ENCODE measurements at places on chromosomes 1 and 21.

GRCh38 chr1:26981146-26981846 lies 12.2 kb upstream of the TRNP1 start:
- no peak for DNase-seq

DNA sequence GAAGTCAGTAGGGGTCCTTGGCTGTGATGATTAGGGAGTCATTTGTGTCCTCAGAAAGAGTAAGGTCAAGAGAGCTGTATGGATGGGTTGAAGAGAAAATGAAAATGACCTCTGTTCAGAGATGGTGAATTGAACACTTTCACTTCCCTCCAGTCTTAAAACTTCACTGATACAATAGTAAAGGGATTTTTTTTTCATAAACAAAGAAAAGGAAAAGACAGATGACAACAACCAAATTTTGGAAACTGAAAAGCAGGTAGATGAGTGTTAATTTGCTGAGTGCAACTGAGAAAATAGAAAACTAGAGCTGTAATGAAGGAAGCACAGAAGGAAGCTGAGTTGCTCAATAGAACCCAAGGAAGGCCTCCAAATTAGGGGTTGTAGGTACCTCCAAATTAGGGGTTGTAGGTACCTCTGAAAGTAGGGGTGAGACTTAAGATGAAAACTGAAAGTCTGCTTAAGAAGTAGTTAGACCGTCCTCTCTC lies 14.8 kb upstream of the S1PR1 start:
- DNase-seq = no peak

GRCh38 chr1:58155418-58156123 lies 391.0 kb downstream of the OMA1 start:
- DNase-seq = no peak

- no peak for DNase-seq
Observed at GRCh38 chr1:69824932-69825331, 257.2 kb downstream of the LRRC7 start.

DNA sequence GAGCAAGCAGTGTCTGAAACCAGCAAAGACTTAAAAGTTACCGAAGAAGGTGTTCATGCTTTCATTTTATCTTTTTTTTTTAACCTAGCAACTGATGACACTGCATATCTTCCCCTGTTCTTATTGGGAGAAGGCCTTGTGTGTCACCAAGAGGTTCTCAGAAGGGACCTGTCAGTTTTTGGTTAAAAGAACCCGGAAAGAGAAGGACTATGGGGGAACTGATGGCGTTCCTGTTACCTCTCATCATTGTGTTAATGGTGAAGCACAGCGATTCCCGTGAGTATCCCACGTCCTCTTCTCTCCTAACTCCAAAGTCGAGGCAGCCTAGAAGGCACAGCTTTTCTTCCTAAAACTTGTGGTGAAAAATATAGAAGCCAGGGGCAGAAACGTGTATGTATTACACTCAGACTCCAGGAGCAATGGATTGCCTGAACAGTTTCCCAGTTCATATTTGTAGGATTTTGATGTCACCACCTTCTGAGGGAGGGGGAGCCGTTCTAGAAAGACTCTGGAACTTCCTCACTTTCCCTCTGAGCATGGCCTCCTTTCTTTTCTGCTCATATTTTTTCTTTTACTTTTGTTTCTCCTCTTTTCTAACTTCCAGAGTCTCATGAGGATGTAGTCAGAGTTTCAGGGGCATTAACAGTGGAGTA lies at the start of gene MR1:
MR1 (plus strand) TSS at position 185 of the 653 bp plus-strand sequence; CDS start at position 210, 25 bp downstream.
- DNase-seq = peak; percentile 5

GRCh38 chr1:107894605-107895004 lies 70.4 kb downstream of the VAV3 start:
- DNase-seq = no peak

- no peak for DNase-seq
Observed at GRCh38 chr1:212486619-212486975, 53.9 kb downstream of the NENF start.

DNA sequence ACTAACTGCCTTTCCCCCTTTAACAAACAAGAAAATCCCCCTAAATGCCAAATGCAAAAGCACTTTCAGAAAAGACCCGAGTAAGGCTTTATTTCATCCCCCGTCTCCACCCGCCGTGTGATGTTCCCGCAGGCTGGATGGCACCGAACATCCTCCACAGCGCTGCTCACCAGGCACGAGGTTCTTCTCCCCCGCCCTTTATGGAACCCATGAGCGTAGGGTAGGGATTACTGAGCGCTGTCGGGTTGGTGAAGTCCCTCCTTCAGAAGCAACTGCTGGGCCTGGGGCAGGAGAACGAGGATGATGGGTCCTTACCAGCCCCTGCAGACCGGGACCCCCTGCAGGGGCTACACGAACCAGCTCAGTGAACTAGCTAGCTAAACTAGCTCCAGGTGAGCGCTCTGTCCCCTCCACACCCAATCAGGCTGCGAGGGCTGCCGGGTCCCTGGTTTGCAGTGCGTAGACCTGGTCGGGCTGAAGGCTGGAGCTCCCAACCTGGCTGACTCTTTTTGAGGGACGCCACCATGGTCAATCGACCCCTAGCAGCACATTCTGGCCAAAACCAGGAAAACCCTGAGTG lies 80.4 kb downstream of the ITPKB start:
- no peak for DNase-seq
